ENCODE measurements at places on chromosomes 3 and 15.

DNA sequence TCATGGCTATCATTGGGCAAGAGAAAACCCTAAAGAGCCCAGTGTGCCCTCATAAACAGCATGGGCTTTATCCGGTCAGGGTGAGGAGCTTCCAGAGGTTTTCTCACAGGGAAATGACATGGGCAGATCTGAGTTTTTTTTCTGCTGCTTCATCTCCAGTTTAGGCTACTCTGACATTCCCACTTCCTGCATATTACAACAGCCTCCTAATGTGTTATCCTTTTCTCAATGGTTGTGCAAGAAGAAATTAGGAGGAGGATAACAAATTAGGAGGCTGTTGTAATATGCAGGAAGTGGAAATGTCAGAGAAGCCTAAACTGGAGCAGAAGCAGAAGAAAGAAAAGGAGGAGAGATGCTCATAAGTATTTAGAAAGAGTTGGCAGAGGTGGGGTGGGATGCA is 175.6 kb downstream of the MTHFS start:
- no peak for DNase-seq

DNA sequence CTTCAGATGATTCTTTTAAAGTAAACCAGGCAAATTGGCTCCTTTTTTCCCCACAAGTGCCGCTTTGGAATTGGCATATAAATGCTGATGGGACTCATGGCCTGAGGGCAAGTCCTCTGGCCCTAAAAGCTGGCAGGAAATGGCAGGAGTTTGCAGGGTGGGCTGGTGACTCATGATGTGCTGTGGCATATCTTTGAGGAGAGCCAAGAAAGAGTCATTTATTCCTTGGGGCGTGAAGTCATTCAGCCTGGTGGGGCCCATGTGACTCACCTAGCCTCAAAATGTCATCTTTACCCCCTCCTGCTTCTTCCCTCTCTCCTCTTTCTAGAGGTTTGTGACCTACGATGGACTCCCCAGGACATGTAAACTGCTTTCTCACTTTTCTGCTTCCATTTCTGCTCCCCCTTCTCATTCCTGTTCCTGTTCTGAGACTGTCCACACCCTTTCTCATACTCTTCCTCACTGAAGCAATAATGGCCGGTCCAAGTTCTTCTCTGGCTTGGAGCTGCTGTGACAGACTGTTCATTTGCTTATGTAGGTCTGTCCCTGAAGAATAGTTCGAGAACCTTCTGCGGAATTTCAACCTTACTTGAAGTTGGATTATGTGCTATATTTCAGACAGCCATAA is 326.1 kb downstream of the SATB1 start:
- DNase-seq, result no peak

GRCh38 chr3:71568207-71568606 is 15.3 kb downstream of the FOXP1 start:
- DNase-seq, result no peak

DNA sequence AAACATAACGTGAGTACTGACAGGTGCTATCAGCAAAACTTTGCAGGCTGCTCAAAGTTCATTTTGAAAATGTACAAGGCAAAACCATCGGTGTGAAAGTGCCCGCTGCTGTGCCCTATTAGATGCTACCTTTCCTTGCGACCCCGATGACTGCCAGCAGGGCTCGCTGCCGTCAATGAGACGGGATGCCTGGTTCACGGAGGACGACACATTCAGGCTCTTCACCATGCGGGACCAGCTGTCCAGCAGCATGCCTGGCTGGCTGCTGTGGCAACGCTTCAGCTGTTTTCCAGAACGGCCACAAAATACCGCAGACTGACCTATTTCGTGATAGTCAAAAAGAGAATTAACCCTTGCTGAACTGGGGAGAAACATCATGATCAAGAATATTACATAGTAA is 92.7 kb upstream of the OCA2 start:
- peak; percentile 15 for DNase-seq

- no peak for DNase-seq
These were observed 438.5 kb upstream of the RGMA start for GRCh38 chr15:93527374-93528050.

DNA sequence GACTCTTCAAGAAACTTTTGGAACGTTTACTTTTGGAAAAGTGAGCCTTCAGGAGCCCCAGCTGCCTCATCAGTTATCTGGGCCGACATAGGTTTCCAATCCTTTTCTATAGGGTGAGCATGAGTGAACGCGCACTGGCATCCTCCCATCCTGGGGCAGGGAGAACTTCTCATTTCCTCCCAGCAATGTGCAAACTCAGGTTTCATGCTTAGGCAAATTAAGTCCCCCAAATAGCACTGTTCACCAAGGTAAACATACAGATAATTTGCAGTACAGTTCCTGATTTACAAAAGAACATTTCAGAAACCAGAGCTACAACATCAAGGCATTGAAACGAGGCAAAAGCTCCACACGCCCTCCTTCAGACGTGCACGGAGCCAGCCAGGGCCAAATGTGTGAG is 333.5 kb upstream of the NR2E3 start:
- DNase-seq, result no peak

- no peak for DNase-seq
These were observed 86.9 kb upstream of the PRR23E start for GRCh38 chr3:127106053-127106452.

DNA sequence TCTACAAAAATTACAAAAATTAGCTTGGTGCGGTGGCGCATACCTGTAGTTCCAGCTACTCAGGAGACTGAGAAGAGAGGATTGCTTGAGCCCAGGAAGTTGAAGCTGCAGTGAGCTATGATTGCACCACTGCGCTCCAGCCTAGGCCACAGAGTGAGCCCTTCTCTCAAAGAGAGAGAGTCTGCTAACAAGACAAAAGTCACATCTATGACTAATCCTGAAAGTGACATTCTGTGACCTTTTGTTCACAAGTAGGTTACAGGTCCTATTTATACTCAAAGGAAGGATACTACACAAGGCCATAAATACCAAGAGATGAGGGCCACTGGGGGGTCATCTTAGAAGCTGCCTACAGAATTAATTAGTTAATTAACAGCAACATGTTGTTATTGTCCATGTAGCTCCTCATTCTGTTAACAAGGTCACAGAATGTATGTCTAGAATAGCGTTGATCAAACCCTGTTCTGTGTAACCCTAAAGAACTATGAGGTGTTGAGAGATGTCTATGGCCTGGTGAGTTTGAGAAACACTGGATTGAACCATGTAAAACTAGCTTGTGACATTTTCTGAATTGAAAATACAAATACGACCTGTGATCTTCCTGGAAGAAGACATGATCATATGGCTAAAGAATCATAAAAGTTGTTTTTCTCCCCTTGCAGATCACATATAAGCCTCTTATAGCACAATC is 97.0 kb downstream of the SAMMSON start:
- DNase-seq, result no peak

- no peak for DNase-seq
These were observed 9.5 kb upstream of the CCDC80 start for GRCh38 chr3:112650482-112650881.

- peak; percentile 30 for DNase-seq
These were observed 110.2 kb downstream of the NR1I2 start for GRCh38 chr3:119891944-119892721.

DNA sequence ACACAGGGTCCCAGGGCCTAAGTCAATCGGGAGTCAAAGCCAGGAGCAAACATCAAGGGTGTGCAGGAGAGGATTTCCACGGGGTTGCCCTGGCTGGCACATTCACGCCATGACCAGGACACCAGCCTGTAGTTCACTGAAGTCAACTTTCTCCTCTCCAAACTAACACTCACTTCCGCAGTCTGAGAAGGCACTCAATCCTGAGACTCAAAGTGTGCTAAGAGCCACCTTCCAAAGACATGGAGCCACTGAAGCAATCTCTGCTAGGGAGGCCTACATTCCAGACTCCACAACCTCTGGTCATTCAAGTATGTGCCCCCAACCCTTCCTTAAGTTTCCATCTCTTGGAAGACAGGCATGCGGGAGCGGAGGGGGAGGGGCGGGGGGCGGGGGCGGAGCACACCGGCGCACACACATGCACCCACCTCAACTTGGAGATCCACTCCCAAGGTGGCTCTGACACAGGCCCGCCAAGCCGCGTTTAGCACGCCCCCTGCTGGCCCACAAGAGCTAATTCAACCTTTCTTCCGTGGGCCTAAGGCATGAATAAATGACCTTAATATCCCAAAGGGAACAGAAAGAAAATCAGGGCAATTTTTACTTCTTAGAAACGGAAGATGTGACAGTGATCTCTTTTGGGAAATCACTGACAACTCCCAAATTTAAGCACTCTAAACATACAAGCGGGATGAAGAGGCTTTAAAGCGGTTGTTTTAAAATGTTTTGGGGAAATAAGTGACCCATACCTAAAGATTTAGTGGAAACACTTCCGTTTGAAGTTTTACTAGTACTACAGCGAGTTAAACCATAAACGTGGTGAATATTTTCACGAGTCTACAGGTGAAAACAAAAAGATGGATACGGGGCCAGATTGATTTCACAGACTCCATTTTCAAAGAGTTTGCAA is 162.5 kb upstream of the CHRNA7 start:
- DNase-seq, result peak; percentile 1

- DNase-seq, result no peak
These were observed 40.6 kb upstream of the POLR2M start for GRCh38 chr15:57665939-57666338.

DNA sequence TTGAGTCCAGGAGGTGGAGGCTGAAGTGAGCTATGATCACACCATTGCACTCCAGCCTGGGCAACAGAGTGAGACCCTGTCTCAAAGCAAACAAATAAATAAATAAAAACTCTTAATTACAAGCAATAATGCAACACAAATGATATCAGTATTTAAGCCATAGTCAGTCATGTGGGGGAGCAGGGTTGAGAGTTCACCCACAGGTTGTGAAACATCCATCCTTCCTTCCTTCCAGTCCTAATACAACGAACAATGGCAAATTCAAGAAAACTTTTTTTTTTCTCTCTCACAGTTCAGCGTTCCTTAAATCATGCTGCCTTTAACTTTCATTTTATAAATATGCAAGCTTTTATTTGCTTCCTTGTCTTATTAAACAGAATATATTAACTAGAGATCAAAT is 24.1 kb downstream of the ZNF592 start:
- no peak for DNase-seq

DNA sequence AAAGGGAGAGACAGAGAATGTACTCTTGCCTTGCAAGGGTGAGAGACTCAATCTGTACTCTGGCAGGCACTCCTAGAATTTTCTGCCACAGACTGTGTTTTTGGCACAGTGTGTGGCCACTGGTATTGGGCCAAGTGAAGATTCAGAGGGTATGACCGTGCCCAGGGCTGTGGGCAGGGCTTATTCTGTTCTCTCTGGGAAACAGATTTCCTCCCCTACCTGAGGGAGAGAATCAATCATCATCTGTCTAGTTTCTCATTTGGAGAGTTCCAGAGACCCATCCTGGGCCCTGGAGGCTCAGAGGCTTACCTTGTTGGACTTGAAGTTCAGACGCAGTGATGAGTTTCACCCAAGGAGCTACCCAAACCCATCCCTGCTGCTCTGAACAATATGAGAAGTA is 28.2 kb downstream of the CSTA start:
- DNase-seq, result no peak

GRCh38 chr3:168061332-168061996 is 34.3 kb downstream of the GOLIM4 start:
- no peak for DNase-seq

DNA sequence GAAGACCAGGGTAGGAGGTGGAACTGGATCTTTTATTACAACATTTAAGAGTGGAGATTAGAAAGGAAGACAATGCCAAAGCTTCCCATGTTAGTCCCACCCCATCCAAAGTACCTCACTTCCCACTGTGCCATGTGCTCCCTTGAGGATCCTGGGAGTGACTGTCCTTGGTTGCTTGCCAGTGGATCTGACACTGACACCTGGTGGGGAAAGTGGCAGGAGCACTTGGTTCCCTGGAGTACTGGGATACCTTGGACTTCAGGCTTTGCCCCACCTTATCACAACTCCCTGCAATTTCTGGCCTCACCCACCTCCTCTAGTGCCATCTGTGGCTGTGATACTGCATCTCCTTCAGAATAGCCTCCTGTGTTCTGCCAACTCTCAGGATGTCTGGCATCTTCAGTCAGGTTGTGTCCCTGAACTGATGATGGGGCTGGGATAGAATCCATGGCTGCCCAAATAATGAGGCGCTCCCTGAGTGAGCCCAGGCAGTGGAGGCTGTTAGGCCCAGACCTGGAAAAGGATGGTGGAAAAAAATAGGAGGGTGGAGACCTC is 1.3 kb downstream of the ELL3 start:
- DNase-seq, result peak; percentile 16

- no peak for DNase-seq
These were observed 59.7 kb downstream of the PDCD6IP start for GRCh38 chr3:33858131-33858530.

DNA sequence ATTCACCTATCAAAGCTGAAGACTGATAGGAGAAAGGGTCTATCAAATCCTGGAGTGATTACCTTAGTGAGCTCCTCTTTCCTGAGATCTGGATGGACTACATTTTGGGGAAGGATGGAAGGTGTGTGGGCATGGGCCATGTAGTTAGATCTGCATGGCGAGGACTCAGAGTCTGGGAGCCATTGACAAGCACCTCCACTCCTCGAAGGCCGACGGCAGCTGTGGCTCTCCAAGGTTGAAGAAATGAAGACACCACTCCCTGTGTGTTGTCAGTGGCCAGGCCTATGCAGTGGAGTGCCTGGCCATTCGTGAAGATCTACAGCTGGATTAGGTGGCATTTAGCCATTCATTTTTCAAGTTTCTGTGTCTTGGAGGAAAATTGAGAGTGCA is 509.2 kb downstream of the GABRG3 start:
- DNase-seq, result no peak

DNA sequence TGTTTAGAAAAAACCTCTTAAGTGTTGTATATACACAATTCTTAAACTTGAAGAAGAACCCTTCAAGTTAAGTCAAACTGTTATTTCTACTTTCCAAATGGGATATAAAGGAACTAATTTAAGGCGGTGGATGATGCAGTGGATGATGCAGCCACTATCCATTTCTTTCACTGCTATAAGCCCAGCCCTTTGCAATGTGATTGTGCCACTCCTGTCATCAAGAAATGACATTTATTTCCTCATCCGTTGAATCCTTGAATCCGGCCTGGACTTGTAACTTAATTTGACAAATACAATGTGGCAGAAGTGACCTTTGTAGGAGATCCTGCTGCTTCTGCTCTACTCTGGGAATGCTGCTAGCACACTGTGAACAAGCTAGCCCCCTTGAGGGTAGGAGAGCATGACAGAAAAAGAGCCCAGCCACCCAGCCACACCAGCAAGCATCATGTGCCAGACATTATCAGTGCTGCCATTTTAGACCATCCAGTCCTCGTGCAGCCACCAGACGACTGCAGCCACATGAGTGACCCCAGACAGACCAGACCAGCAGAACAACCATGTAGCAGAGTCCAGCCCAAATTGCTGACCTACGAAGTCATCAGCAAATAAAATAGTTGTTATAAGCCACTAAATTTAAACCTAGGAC is 47.4 kb downstream of the UACA start:
- DNase-seq, result no peak

DNA sequence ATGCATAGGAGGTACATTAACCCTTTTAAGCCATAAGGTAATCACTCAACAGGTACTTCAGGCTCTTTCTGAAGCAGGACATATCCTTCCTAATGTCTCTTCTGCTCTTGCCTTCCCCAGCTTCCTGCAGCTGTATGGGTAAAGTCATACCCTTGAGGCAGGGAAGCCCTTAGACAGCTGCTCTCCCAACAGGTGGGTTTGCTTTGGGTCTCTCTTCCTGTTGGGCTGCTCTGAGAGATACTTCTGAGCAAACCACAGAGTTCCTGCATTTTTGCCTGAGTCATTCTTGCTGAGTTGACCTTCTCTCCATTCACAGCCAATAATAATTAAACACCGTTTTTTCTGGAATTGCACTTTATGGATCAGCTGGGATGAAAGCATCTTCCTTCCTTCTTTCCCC is 2.0 kb upstream of the TRAT1 start:
- no peak for DNase-seq

- no peak for DNase-seq
These were observed 66.1 kb upstream of the SMAD3 start for GRCh38 chr15:66999046-66999968.
